Activated naive CD4-positive, alpha-beta T cell treated with anti-CD3 and anti-CD28 coated beads, Interleukin-2, amount 50 U/mL, for 72 hours (primary cell): ENCODE measurements at places on chromosomes 3 and 15.

DNA sequence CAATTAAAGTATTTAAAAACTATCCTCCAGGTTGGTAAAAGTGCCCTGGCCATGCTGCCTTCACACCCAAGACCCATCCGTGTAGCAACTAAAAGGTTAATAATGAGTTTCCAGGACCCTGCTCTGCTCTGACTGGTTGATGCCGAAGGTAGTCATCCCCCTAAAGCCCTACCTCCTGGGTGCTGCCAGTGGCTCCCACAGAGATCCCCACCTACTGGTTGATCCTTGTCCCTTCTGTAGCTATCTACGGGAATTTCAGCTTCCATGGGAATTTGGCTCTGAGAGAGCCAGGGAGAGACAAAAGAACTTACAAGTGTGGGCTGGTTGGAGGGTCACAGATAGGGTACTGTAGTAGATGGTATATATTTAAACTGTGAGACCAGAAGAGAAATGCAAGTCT lies 110.6 kb upstream of the NANOGP8 start:
- no peak for DNase-seq

DNA sequence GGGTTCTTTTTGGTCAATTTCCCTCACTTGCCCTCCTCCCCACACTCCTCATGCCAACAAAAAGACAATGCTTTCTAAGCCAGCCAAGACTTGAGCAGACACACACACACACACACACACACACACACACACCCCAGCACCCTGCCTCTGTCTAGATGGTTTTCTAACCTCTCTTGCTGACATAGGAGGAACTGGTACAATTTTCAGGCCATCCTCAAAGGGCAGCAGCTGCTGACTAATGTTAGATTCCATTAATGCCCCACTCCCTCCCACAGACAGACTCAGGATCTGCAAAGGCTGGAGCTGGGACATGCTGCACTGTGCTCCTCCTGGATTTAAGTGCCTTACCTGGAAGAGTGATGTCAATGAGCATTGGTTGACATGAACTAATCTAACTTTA lies 438.4 kb downstream of the OCA2 start:
- no peak for DNase-seq

GRCh38 chr3:196053487-196053886 lies 28.4 kb downstream of the TFRC start:
- no peak for DNase-seq

GRCh38 chr15:100981086-100981485 lies 61.9 kb downstream of the LRRK1 start:
- no peak for DNase-seq

- DNase-seq = no peak
These were observed 4.7 kb downstream of the INAFM2 start for GRCh38 chr15:40328176-40328575.

DNA sequence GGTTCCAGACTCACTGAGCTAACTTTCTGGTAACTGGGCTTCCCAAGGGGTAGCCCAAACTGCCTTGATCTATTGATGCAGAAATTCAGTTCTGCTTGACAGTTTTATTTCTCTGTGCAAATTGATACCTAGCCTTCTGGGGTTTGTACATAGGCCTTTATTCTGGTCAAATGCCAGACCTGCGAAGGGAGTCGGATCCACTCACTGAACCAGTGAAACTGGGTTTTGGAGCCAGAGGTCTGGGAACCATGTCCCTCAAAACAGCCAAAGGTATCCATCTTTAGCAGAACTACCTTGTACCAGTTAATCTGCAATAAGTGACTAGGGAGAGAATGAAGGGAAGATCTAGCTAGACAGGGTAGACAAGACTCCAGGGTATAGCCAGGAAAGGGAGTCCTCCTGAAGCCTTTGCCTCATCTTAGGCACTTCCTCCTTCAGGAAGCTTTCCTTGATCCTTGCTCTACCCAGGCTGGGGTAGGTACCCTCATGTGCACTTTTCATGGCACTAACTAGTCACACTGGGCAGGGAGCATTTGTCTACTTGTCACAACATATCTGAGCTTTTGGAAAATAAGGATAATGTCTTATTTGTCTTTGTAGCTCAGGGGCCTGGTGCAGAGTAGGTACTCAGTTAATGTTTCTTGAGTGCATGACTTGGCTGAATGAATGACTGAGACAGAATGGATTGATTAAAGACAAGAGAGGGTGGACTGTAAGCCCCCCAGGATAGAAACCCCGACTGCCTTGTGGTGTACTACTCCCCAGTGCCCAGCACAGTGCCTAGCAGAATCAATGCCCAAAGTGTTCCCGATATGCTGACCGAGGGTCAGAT lies 1.4 kb upstream of the SNX33 start:
- no peak for DNase-seq

GRCh38 chr3:185144784-185145183 lies 8.1 kb downstream of the C3orf70 start:
- DNase-seq = no peak

DNA sequence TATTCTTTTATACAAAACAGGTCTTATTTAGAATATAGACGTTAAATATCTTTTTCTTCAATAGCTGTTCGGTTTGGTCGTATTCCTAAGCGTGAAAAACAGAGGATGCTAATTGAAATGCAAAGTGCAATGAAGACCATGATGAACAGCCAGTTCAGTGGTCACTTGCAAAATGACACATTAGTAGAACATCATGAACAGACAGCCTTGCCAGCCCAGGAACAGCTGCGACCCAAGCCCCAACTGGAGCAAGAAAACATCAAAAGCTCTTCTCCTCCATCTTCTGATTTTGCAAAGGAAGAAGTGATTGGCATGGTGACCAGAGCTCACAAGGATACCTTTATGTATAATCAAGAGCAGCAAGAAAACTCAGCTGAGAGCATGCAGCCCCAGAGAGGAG lies 16.8 kb downstream of the NR1D2 start:
- DNase-seq = no peak

- no peak for DNase-seq
These were observed 153.7 kb upstream of the GAP43 start for GRCh38 chr3:115469649-115470048.

DNA sequence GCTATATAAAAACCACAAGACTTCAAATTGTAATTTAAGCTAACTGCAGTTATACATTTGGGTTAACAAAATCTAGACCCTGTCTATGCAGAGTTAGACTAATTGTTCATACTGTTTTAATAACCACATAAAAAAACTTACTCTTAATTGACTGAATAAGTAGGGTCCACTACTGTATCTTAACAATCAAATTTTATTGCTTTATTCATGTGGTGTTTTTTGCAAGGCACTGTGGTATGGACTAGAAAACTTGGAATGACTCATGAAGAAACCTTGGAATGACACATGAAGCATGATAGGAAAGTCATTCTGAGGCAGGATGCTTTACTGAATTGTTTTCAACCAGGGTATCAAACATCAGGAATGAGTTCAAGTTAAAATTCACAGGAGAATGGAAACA lies 2.3 kb downstream of the SERP1 start:
- no peak for DNase-seq

DNA sequence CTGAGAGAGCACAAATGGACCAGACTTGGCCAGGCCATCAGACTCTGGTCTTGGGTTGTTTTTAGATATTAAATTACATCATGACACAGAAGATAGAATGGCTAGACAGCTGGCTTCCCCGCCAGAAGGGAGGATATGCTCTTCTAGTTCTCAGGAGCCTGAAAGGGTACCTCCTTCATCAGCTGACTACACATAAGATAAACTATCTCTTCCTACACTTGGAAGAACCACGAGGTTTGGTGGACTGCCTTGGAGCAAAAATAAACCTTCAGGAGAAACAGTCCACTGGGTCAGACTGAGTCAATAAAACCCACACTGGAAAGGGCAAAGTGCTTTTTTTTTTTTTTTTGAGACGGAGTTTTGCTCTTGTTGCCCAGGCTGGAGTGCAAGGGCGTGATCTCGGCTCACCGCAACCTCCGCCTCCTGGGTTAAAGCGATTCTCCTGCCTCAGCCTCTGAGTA lies 26.3 kb upstream of the DYNC1LI1 start:
- DNase-seq = no peak

DNA sequence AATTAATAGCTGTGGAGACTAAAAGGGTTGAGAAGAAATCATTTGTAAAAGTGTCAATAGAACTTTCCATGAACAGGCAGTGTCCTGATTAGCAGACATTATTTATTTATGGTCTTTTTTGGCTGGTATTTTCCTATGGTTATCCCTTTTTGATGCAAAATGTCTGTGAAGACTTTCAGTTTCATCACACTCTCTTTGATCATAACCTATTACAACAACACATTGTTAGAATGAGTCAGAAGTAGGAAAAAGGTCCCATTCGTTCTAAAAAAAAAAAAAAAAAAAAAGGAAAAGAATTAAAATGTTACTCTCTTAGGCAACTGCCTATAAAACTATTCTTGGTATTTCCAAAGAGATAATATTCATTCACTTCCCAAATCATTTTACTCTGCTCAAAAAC lies 62.1 kb downstream of the SLC49A4 start:
- no peak for DNase-seq

- peak; percentile 80 for DNase-seq
These were observed 57.5 kb upstream of the HERC1 start for GRCh38 chr15:63891079-63891767.

DNA sequence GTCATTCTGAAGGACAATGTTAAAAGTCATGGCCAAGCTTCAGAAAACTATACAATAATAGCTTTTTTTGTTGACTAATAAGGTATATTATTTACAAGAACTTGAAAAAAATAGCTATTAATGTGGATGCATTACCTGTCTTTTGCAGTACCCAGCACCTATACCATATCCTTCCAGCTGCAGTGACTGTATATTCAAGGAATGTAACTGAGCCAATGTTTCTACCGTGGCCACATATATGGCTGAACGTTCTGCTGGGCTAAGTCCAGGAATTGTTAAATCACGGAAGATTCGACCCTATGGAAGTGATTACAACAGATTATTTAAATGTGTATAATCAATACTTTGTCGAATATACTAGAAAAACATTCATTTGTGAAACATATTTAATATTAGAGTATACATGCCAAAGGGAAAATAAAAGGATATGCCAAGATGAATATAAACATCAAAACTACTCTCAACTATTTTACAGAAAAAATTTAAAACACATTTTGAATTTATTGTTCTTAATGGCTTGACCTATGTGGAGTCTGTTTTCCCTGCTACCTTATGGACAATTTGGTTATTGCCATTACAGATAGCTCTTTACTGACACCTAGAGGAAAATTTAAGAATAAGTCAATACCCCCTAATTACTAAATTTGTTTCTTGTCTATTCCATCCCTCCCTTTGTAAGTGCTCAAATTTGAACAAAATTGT lies 17.6 kb downstream of the ACAD11 start:
- DNase-seq = no peak

DNA sequence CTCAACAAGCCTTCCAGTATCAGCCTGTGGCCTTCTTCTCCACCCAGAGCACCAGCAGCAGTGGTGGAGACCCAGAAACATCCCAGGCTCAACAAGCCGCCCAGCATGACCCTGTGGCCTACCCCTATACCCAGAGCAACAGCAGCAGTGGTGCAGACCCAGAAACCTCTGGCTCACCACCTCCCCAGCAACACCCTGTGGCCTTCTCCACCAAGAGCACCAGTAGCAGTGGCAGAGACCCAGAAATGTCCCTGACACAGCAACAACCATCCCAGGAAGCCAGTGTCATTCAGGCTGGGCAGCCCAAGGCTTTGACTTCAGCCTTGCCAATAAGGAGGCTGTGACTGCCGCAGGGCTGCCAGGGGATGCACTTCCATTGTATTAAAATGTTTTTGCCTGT lies 16.3 kb upstream of the EMC3 start:
- DNase-seq = no peak

DNA sequence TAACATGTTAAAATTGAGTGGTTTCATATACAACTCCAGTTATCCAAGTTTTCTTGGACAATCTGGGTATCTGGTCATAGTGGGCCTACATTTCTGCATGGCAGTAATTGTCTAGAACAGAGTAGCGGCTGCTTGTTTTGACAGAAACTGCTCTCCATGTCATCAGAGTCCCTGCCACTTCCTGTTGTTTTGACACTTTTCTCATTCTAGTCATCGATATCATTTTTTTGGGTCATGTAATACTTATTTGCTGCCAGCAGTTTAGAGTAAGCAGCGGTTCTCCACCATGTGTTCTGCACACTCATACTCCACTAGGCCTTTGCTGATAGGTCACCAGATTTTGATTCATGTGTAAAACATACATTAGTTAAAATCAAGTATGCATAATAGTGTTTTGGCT lies 81.5 kb downstream of the SLC25A26 start:
- DNase-seq = no peak

- no peak for DNase-seq
These were observed 2.4 kb upstream of the MAGI1 start for GRCh38 chr3:66041116-66041515.

- no peak for DNase-seq
These were observed 261.8 kb upstream of the CBLB start for GRCh38 chr3:106130384-106131198.
